ENCODE measurements at places on chromosomes 4 and X. TPM values are rescaled to one million over a fixed set of nuclear protein-coding genes. Genes with fewer than 3 reads are reported as not detected.

The C4orf51 gene
- not detected for total RNA-seq

The PNMA6F gene
- not detected for total RNA-seq

The DGKK gene
- total RNA-seq, result 0.18 TPM

The GLRA3 gene
- total RNA-seq, result not detected

Measured in neural crest cell (in vitro differentiated cells).